Stimulated activated CD8-positive, alpha-beta memory T cell treated with anti-CD3 and anti-CD28 coated beads, Interleukin-15, amount 100 ng/mL, for 24 hours (primary cell): ENCODE measurements at places on chromosomes 4 and X.

DNA sequence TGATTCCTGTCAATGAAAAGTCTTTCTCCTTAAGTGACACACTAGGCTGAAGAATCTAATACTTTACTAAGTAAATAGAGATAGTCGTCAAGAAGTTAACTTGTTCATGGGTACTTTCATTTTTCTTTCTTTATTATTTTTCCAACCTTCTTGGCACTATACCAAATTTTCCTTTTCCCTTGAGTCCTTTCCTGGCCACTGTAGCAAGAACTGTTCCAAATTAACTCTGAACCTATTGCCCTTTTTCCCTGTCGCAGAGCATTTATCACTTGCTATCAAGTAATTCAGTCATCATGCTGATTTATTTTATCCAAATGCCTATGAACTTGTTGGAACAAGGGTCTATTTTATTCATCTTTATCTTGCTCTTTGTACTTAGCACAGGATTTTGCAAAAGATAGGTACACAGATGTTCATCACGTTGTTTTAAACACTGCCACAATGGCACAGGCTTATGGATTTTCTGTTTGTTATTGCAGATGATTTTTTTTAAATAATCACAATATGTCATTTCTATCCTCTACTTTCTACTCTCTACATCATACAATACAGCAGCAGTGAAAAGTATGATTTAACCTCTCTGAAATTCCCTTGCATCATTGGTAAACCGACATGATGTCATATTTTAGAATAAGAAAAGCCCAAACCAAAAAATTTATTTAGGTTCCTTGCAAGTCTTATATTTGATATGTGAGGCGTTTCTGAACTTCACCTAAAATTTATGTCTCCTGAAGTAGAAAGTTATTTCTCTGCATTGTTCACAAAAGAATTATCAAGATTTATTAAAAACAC, 2352.3 kb downstream of the PCDH7 start:
- no peak for DNase-seq

DNA sequence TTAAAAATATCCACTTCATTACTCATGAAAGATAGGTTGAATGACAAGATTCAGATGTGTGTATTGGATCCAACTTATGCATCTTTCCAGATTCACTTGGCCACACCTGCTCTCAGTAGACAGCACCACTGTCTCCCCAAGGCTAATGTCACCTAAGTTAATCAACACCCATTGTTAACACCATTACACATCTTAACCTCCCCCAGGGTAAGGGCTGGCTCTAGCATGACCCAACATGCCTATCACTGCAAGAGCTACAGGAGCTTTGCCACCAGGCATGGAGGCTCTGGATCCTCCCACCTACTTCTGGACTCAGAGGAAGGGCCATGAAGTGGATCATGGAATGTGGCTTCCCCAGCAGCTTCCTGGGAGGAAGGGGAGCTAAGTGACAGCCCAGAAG, 32.8 kb upstream of the LSM6 start:
- DNase-seq = no peak

GRCh38 chr4:2089222-2089621, 30.1 kb downstream of the NAT8L start:
- no peak for DNase-seq

DNA sequence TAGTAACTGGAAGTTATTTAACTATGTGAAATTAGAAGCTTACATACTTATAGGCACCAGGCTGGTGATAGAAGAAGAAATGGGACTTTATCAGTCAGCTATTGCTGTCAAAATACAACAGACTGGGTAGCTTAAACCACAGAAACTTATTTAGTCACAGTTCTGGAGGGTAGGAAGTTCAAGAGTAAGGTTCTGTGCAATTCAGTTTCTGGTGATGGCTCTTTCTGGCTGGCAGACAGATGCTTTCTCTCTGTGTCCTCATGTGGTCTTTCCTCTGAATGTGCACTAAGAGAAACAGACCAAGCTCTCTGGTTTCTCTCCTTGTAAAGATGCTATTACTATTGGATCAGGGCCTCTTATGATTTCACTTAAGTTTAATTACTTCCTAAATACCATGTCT, 92.1 kb upstream of the ANKRD50 start:
- DNase-seq = no peak

- no peak for DNase-seq
These were observed 608.5 kb downstream of the PDHA2 start for GRCh38 chr4:96448315-96448872.

DNA sequence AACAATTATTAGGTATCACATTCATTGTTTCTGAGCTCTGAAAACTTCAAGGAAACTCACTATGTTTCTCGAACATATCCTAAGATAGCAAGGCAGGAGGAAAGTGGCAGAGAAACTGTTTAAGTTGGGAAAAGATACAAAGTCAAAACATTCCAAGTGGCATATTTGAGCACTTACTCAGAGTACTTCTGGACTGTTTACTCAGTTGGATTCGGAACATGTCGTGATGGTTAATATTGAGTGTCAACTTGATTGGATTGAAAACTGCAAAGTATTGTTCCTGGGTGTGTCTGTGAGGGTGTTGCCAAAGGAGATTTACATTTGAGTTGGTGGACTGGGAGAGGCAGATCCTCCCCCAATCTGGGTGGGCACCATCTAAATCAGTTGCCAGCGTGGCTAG, 298.3 kb downstream of the IL1RAPL2 start:
- DNase-seq = no peak

GRCh38 chr4:142516686-142517526, 329.2 kb downstream of the INPP4B start:
- DNase-seq = no peak

DNA sequence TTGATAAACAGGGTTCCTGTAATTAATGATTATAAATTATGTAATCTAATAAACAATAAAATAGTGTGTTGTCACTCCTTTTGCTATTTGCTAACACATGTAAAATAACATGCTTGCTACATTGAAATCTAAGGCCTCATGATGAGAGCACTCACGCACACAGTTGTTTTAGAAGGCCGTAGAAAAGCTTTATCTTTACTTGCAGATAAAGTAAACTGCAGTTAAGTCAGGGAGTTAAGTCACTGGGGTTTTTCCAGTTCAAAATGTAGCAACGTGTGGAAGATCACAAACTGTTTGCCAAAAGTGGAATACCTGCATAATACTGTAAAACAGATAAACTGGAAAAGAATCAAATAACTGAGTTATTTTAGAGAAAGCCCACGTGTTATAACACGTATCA, 187.3 kb upstream of the PACRGL start:
- no peak for DNase-seq

GRCh38 chr4:56773346-56773745, 48.2 kb downstream of the SPINK2 start:
- DNase-seq = no peak

DNA sequence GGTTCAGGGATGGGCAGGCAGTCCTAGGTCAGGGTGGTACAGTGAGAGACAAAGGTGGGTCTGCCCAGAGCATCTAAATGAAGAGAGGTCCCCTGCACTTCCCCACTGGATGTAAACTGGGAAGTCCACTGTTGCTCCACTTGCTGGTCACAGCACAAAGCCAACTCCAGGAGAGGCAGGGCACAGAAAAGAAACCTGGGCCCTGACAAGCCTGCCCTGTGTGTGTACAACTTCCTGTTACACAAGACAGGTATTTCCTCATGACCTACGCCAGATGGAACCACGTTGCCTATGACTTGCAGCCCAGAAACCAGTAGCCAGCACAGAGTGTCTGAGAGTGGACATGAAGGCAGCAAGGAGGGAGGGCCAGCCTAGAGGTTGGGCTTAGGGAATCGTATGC, 161.8 kb downstream of the SH3KBP1 start:
- DNase-seq = no peak

- no peak for DNase-seq
These were observed 9.2 kb downstream of the GUCY1A1 start for GRCh38 chr4:155675709-155676429.

- no peak for DNase-seq
These were observed 75.4 kb upstream of the PACRGL start for GRCh38 chr4:20624793-20625374.

GRCh38 chr4:184451726-184452125, 22.6 kb downstream of the IRF2 start:
- DNase-seq = no peak

GRCh38 chr4:189071241-189071640, 869.4 kb upstream of the FRG1 start:
- no peak for DNase-seq

DNA sequence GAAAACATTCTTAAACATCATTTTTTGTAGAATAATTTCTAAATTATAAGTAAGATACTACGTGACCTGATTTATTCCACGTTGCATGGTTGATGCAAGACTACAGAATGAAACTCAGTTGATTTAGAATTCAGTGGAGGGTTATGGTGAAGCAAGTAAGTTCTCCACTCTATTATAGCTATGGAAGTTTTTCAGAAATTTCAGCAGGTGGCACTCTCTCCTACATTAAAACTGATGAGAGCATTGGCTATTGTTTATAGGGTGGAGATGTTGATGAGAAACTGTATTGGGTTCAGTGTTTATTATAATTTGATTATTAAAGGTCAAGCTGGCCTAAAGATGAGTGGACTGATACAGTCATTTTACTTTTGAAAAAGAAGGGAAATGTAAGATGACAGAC, 88.0 kb downstream of the FNIP2 start:
- DNase-seq = no peak

- DNase-seq = no peak
These were observed 10.3 kb downstream of the AFAP1 start for GRCh38 chr4:7929118-7929951.

DNA sequence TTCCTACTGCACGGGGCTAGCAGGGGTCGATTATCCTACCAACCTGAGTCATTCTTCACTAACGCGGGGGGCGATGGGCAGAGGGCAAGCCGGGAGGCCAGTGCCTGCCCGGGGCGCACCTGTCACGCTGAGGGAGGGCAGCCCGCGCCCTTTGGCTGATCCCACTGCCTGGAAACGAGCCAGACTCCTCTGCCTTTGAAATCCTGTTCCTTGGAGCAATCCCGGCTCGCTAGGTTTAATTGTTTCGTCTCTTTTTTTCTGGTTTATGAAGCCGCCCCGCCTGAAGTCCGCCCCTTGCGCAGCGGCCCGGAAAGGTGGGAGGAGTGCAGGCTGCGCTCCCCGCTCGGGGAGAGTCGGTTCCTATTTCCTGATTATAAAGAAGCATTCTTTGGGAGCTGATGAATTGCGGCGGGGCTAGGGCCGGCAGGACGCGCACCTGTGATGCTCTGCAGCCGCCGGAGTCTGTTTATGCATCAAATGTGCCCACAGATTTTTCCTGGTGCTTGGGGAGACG, 484.2 kb downstream of the BCOR start:
- DNase-seq = no peak

- no peak for DNase-seq
These were observed 7.6 kb upstream of the CXCL5 start for GRCh38 chr4:74006009-74006476.
